Activated naive CD8-positive, alpha-beta T cell treated with anti-CD3 and anti-CD28 coated beads, Interleukin-2, amount 50 U/mL, for 16 hours (primary cell): ENCODE measurements at places on chromosomes 2 and 18.

GRCh38 chr2:40281021-40281940 is 170.6 kb downstream of the SLC8A1 start:
- DNase-seq, result no peak

DNA sequence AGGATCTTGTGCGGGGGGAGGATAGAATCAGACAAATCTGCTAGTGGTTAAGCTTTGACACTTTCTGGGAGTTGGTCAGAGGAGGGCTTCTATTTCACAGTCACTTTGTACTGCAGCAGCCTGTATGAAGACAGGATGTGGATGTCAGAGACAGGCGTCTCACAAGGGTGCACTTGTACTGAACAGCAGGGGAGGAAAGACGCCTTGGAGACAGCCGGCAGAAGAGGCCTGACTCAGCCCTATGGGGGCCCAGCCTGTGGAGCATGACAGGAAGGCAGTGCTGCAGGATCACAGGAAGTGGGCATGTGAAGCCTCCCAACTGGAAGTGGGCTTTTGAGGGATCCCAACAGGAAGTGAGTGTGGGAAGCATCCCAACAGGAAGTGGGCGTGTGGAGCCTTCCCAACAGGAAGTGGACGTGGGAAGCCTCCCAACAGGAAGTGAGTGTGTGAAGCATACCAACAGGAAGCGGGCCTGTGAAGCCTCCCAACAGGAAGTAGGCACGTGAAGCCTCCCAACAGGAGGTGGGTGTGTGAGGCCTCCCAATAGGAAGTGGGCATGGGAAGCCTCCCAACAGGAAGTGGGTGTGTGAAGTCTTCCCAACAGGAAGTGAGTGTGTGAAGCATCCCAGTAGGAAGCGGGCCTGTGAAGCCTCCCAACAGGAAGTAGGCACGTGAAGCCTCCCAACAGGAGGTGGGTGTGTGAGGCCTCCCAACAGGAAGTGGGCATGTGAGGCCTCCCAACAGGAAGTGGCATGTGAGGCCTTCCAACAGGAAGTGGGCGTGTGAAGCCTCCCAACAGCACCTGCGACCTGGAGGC is 212.3 kb downstream of the SNTG2 start:
- no peak for DNase-seq

DNA sequence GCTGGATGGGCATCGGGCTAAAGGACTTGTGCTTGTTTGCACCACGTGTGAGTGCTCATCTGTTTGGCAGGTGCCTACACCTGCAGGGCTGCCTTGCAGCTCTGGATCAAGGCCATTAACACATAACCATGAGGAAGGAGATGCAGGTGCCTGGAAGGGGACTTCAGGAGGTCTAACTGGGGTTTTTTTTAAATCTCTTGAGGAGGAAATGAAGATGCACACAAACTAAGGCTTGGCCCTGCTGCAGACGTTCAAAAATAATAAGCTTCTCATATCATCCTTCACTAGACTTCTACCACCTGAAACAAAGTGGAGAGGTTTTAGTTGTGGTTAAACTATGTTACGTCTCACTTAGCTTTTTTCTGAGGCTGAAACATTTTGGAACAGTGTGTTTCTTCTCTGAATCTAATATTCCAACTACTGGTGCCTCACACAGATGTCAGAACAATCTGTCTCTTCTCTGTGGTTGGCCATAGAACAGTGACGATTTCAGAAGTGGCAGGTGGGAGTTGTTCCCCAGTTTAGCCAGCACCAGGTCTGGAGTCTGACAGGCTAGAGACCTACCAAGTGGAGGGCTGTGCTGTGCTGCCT is 36.5 kb downstream of the BCL2L11 start:
- DNase-seq, result no peak

DNA sequence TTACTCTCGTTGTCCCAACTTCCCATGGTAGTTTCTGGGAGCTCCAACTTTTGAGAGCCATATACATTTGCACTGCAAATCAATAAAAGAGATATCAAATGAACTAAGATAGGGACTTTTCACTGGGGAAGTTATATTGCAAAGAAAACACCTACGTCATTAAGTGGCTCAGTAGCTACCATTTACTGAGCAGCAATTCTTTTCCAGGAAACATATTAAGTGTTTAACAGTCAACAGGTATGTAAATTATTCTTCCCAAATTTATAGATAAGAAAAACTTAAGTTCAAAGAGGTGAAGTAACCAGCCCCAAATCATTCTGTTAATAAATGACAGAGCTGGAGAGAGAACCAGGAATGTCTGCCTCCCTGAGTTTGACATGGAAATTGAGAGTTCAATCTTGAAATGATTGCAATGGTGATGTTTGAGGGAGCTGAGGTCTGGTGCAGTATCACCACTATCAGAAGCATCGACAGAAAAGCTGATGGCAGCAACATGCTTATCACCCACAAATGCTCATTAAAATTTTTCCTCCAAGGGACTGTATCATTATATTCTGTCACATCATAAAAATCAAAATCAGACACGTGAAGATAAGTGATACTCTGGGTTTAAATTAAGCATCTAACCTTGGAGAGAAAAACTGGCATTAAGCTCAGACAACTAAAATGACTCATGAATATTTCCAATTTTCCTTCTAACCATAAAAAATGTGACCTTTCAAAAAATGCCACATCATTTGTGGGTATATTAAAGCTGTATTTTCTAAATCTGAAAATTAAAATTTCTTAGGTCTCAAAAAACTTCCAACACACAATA is 43.4 kb downstream of the GAREM1 start:
- no peak for DNase-seq

DNA sequence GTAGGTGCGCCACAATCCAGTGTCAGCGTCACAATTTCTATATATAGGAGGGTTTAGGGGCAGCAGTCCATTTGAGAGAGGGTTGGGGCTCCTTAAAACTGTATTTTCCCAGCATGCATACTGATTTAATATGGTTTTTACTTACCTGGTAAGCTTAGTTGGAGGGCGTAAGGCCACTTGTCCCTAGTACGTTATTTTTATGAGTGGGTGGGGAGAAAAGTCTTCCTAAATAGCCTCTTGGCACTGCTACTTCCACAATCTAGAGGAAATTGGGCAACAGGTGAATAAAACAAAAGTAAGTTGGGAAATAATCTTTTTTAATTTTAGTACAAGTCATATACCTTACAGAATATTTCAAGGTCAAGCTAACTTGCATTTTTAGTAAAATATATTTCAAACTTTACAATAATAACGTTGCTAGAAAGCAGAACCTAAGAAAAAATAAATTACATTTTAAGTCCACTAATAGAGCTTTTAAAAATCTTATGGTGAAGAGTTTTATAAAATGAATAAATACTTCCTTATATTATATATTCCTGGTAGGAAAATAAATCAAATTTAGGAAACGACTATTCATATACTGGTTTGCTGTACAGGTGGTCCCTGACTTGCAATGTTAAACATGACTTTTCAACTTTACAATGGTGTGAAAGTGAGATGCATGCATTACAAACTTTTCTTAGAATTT is 20.9 kb downstream of the DHRS9 start:
- DNase-seq, result no peak

DNA sequence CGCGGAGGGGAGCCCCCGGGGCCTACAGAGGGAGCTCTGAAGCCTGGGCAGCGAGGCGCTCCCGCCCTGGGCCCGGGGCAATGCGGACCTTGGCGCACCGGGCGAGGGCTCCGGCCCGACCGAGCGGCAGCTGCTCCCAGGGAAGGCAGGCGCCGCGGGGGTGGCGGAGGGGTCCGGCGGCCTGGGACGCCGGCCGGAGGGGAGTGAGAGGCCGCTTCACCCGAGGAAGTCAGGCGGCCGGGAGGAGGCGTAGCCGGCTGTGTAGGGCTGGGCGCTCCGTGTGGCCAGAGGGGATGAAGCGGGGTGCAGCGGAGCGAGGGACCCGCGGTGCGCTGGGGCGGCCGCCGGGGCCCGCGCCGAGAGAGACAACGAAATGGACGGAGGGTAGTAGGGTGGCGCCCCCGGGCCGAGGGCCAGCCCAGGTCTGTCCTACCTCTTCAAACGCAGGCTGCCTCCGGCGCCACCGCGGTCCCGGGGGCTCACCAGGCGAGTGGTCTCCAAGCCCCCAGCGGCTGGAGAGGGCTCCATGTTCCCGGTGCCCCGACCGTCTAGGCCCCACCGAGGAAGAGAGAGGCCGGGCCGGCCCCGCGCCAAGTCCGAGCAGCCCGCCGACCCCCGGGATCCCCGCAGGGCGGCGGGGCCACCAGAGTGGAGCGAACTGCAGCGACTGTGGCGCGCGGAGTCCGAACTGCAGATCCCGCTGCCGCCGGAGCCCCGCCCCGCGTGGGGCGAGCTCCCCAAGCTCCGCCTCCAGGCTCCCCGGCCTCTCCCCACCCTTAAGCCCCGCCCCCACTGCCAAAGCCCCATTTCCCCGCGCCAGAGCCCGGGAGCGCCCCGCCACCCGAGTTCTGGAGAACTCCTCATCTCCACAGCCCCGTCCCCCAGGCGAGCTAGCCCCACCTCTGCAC is at the start of gene SLC30A3:
SLC30A3 (minus strand) TSS at position 669 of the 908 bp plus-strand sequence; CDS start at position 528, 141 bp downstream.
- DNase-seq, result no peak

DNA sequence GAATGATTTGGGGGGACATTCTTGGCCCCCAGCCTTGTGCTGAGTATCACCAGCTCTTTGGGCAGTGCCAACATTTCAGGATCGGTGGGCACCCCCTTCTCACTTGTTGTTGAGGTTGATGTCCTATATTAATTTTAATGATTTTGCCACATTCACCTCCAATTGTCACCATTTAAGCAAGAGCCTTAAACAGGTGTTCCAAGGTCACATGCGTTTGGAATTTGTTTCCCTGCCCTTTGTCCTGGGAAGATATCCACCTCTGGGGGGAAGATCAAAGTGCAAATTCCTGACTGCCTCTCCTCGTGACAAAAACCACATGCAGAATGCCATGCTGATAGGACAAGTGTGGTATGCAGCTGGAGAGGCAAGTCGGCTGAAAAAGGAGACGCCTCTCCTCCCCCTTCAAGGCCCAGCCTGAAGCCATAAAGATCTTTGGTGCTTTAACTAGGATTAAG is 72.5 kb upstream of the ID2 start:
- no peak for DNase-seq

- DNase-seq, result no peak
Measured at GRCh38 chr18:8978394-8978793, 124.1 kb upstream of the NDUFV2 start.
